Sciatic nerve (tissue), 2 donors: ENCODE measurements at places on chromosomes 2 and 18. TPM values are rescaled to one million over a fixed set of nuclear protein-coding genes. Genes with fewer than 3 reads are reported as not detected.

GRCh38 chr18:60038731-60039130 lies 138.9 kb downstream of the PMAIP1 start:
- no peak for DNase-seq

- no peak for DNase-seq
Observed at GRCh38 chr18:32259553-32259952, 69.7 kb downstream of the MEP1B start.

DNA sequence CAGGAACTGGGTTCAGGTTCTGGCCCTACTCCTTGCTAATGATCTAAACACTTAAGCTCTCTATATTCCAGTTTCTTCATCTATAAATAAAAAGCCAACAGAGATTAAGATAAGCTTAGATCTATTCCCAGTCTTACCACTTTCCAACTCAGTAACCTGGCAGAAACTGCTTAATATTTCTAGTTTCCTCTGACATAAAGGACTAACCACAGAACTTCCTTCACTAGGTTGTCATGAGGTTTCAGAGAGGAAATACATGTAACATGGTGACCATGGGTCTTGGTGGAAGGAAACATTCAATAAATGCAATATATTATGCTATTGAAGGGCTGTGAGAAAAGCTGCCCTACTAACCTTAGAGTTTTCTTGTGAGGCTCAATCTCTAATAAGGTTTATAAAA lies 114.4 kb upstream of the PDE1A start:
- no peak for DNase-seq

GRCh38 chr2:11904029-11904428 lies 157.6 kb downstream of the LPIN1 start:
- no peak for DNase-seq

GAL3ST2 gene
- total RNA-seq, result not detected

ERMN gene
- total RNA-seq, result 4.6 TPM
